ENCODE measurements at places on chromosomes 2 and 18. TPM values are rescaled to one million over a fixed set of nuclear protein-coding genes. Genes with fewer than 3 reads are reported as not detected.

Gene HNMT
- 3.0 TPM for total RNA-seq

Gene UGT1A4
- not detected for total RNA-seq

DNA sequence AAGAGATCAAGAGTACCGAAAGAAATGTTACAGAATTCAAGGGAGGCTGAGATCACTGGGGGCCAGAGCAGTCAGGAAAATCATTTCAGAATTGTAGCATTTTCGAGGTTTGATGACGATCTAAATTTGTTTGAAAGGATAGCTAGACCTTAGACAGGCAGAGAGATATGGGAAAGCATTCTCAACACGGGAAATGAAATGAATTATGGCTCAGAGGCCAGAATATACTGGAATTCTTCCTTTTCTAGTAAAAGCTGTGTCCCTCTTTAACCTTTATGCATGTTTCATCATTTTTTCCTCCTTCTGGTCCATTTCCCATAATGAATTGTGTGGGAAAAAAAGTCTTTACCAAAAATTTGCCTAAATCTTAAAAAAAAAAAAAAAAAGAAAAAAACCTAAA is 78.8 kb downstream of the NABP1 start:
- no peak for DNase-seq

- DNase-seq, result no peak
These were observed 48.3 kb upstream of the ITGA4 start for GRCh38 chr2:181408861-181409260.

- no peak for DNase-seq
These were observed 105.5 kb downstream of the GRB14 start for GRCh38 chr2:164515734-164516133.

DNA sequence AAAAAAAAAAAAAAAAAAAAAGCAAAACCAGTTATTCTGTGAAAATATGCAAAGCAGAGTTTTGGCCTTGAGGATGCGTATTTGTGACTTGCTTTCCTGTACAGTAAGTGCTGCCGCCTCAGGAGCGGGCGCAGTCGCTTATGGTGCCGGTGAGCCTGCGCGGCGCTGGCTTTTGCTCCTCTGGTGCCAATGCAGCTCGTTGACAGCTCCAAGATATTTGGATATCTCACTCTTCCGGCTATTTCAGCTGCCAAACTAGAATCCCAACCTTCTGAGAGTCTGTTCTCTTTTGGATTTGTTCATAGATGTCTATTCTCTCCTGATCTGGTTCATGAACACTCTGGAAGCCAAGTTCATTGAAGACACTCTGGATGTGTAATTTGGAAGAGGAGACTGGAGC is 184.1 kb downstream of the AGAP1 start:
- no peak for DNase-seq

DNA sequence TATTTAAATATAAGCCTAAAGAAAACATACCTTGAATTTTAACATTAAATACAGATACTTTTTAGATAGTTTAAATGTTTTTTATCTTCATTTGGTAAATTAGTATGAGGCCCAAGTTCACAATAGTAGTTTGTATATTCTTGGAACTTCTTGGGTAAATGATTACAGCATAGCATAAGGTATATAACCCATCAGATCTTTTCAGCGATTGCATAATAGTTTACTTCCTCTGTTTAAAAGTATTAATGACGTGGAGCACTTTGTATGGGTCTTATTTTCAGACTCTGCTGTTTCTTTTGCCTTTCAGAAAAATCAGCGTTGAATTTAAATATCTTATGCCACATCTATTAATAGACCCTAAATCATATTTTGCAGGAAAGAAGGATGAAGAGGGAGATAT is 60.2 kb downstream of the CHRNA1 start:
- DNase-seq, result no peak

GRCh38 chr18:62606106-62606505 is 83.3 kb downstream of the ZCCHC2 start:
- no peak for DNase-seq

- no peak for DNase-seq
These were observed 287.7 kb downstream of the DSC3 start for GRCh38 chr18:30754846-30755245.

All from dermis microvascular lymphatic vessel endothelial cell (primary cell).